ENCODE measurements at places on chromosomes 1 and 21. TPM values are rescaled to one million over a fixed set of nuclear protein-coding genes. Genes with fewer than 3 reads are reported as not detected.

DNA sequence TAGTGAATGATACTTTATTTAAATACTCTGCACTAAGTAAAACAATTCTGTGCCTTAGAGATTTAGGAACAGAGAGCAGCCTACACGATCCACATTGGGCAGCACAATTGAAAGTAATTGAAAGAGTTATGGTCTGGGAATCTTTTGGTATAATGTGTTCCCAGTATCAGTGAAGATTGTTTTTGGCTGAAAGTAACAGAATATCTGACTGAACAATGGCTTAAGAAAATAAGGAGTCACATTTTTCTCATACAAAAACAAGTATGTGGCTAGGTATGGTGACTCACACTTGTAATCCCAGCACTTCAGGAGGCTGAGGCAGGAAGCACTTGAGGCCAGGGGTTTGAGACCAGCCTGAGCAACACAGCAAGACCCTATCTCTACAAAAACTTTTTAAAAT, 306.2 kb downstream of the NFIA start:
- DNase-seq, result no peak

DNA sequence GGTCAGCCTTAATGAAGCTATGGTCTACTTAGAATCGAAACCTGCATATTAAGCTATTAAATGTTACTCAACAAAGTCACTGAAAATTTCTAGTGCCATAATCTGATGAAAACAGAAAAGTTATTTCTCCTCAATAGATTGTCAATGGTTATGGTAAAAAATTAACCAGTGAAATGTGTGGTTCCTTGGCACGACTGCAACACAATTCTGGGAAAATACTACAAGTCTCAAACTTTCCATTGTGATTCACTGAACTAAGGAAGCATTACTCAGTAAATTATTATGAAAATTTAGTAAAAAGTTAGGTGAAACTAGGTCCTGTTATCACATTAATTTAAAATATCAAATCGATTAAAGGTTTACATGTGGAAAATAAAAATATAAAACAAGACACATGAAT, 12.8 kb upstream of the OR2T10 start:
- no peak for DNase-seq

The SLC50A1 gene
- 54.5 TPM for polyA plus RNA-seq

The CAPN8 gene
- 3.0 TPM for polyA plus RNA-seq

The OR10Z1 gene
- not detected for polyA plus RNA-seq

The CNR2 gene
- not detected for polyA plus RNA-seq

The OR2G6 gene
- not detected for polyA plus RNA-seq

GRCh38 chr1:82880506-82880905, 1079.8 kb downstream of the ADGRL2 start:
- no peak for DNase-seq

The SPRR2D gene
- polyA plus RNA-seq, result 6.6 TPM
